ENCODE measurements at places on chromosomes 12 and 14.

DNA sequence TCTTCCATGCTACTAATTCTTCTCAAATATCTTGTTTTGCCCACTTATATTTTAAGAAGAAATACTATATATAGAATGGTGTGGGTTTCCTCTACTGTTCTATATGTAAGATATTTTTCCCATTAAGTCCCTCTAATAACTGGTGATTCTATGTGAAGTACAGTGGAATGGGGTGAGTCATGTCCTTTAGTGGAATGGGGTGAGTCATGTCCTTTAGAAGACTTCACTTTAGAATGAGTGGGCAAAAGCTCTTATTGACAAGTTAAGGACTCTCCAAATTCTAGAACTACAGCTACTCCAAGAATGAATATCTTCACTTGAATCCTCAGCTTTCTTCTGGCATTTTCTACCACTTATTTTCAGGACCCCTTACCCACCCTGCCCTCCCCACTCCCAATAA is 349.9 kb downstream of the ETNK1 start:
- no peak for DNase-seq

GRCh38 chr14:68554231-68554630 is 238.6 kb downstream of the ZFP36L1 start:
- no peak for DNase-seq

DNA sequence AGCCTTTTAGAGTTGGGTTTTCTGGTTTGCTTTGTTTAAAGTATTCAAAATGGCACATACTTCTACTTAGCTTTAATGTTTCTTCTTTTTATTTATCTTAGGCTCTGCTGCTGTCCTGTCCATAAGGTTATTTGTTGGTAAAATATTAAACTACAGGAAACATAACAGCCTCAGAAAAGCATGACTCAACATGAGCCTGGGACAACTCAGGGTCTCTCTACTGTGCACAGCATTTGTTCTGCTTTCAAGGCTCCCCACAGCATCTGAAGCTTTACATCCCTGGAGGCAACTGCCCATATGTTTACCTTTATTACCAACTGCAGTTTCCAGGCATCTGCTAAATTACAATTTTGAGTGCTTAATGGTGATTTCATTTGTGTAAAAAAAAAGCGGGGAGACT is 954.2 kb upstream of the FBXO33 start:
- DNase-seq, result no peak

- DNase-seq, result no peak
Measured at GRCh38 chr14:99718031-99718810, 34.1 kb downstream of the CYP46A1 start.

DNA sequence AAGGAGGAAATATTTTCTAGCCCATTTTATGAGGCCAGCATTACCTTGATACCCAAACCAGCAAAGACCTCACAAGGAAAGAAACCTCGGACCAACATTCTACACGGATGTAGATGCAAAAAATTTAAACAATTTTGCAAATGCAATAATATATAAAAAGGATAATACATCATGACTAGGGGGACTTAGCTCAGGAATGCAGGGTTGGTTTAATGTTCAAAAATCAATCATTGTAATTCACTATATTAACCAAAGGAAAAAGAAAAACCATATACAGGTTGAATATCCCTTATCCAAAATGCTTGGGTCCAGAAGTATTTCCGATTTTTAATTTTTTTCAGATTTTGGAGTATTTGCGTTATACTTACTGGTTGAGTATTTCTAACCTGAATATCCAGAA is 33.0 kb downstream of the TPCN1 start:
- DNase-seq, result no peak

DNA sequence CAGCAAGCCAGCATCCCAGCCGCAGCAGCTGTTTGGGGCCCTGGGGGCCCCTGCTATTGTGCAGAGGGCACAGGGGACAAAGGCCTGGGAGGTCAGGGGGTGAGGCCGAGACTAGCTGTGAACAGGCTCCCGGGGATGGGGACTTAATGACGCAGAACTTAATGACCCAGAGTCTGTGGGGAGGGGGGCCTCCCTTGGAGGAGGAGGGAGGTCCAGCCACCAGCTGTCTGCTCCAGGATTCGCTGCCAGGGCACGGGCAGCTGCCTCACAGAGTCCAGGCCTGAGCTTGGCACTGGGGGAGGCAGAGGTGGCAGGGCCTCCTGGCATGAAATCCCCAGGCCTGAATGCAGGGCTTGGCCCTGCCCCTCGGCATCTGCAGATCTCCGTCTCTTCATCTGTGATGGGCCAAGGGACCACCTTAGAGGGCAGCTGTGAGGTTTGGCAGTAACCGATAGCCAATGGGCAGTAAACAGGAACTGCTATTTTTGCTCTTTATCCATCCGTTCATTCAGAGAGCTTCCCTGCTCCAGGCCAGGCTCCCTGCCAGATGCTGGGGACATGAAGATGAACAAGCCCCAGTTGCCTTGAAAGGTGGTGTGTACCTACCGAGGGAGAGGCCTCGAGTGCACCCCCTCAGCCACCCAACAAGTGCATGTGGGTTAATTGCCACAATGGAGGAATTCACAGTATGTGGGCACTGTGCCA is 6.7 kb downstream of the FAM222A start:
- no peak for DNase-seq

- DNase-seq, result no peak
Measured at GRCh38 chr12:16523284-16523950, 82.5 kb downstream of the LMO3 start.

GRCh38 chr12:30043151-30043847 is 259.6 kb upstream of the TMTC1 start:
- no peak for DNase-seq

Data from stimulated activated CD4-positive, alpha-beta T cell treated with anti-CD3 and anti-CD28 coated beads, Interleukin-2, amount 100 ng/mL, for 4 hours (primary cell).